ENCODE measurements at places on chromosomes 5 and 9.

GRCh38 chr9:122402403-122402871 is 31.6 kb downstream of the PTGS1 start:
- DNase-seq, result no peak

GRCh38 chr5:118647587-118647986 is 340.8 kb downstream of the DTWD2 start:
- DNase-seq, result no peak

DNA sequence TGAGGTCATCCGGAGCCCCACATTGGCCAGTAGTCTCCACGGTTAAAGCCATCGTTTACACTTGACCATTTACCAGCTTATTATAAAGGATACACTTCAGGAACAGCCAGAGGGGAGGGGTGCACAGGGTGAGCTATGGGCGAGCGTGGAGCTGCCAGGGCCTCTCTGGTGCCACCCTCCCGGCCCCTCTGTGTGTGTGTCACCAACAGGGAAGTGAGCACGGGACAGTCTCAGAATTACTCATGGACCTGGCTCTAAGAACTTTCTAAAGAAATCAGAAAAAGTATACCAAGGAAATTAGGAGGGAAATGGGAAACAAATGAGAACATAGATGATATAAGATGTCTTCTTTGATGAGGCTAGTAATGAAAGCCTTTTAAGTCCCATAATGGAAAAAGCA is 13.5 kb downstream of the WDR5 start:
- no peak for DNase-seq

DNA sequence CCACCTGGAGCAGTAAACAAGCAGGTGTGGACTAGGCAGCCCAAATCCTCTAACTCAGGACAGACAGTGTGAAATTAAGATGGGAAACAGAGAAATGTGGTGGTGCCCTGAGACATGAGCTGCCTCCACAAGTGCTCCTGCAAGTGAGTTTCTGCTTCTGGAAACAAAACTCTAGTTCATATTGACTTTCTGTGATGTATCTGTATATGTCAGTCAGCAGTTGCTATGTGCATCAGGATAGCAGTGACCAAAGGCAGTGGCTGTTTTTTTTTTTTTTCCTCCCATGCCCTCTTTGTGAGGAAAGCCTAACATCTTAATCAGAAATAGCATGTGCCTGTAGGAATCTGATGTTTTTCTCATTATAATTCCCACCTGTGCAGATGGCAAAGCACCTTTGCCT is 318.4 kb upstream of the SEMA6A start:
- DNase-seq, result no peak

- DNase-seq, result no peak
Measured at GRCh38 chr9:85212887-85213286, 528.9 kb downstream of the AGTPBP1 start.

DNA sequence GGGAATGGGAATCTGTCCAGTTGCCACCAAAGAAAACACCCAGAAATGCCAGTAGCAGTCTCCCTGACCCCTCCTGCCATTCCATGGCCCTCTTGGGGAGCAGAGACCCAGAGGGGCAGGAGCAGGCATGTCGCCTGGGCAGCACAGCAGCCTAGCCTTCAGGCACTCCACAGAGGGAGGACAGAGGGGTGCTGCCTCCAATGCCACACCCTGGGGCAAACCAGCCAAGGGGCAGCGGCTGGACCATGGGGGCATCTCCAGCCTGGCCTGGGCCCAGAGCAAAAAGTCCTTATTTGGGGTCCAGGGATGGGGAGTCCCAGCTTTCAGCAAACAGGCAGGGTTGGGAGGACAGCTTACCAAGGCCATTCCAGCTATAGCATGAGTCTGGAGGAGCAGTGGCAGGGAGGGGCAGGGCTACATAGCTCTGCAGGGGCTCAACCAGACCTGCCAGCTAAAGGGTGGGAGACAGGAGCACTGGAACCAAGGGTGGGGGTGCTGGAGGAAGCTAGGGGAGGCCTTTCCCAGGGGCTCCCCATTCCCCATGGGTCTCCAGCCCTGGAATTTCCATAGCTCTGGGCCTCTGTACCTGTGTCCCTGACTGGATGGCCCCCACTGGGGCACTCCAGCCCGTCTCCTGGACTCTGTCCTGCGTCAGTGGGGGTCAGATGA is 6.7 kb downstream of the BRD3 start:
- DNase-seq, result no peak

DNA sequence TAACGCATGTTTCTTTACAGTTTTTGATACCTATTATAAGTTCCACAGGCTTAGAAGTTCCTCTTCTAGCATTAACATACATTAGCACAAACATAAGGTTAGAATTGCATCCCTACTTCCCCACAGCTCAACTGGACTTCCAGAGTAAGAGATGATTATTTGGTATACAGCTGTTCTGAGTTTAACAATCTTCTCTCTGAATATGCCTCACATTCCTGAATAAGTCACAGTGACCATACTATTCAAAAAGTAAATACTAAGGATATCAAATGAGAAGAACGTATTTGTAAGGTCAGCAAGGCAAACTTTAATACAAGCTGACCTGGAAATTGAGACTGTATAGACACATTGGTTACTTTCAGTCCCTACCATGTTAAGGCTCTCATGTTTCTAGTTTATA is 21.3 kb downstream of the NR6A1 start:
- no peak for DNase-seq
